ENCODE measurements at places on chromosomes 1 and 21. TPM values are rescaled to one million over a fixed set of nuclear protein-coding genes. Genes with fewer than 3 reads are reported as not detected.

HLX gene
- total RNA-seq = 0.09 TPM

NUDT4B gene
- total RNA-seq = 0.78 TPM

GJA8 gene
- total RNA-seq = not detected

NEK2 gene
- 32.7 TPM for total RNA-seq

DNA sequence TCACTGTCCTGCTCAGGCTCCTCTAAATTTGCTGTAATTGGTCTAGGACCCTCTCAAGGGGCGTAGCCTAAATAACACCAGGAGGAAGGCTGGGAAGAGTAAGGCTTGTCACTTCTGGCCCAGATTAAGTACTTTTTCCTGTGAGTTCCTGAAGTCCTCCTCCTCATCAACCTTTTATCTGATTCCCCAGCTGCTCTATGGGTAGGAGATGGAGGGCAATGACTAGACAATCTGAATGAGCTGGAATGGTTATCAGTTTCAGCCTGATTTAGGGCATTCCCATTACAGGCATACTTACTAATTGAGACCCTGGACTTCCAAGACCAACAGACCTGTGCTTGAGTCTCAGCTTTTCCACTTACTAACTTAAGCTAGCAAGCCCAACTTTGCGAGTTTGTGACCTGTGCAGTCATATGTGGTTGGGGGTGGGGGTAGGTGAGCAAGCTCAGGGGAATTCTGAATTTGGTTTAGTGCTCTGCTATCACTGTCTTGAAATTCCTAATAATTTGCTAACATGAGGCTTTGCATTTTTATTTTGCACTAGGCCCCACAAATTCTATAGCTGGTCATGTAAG, 18.0 kb upstream of the FGGY start:
- H3K27me3 ChIP-seq = no peaks in the 10 kb centered on the region
- peaks cover 9% of the 10 kb centered on the region for H3K4me1 ChIP-seq
- no peak overlapping the region for H3K4me3 ChIP-seq
- no peak overlapping the region for H3K27ac ChIP-seq
- no peak for DNase-seq

DNA sequence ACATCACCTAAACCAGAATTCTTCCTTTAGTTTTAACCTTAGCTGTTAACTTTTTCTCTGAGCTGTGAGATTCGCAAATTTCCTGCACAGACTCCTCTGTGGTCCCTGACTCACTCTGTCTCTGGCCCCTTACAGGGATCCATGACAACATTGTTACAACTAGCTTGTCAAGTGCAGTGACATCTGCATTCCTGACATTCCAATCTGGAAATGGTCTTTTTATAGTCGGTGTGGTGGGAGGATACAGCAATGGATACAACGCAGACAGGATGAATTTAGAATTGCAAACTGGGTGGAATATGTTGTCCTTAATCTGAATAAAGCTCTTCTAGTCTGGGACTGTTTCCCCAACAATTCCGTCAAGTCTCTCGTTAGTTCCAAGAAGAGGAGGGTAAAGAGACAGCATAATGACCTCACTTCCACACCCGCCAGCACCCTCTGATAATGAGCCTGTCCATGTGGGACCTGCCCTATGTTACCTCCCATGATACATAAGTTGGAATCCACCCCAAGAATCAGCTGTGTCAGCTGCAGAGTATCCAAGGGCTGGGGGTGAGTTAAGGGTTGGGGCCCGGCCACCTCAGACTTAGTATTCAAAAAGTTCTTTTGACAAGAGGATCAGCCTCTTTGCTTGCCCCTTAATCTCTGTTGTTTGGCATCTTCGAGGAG, 49.4 kb downstream of the ILDR2 start:
- no peak overlapping the region for H3K27ac ChIP-seq
- H3K36me3 ChIP-seq = no peaks in the 10 kb centered on the region
- H3K4me1 ChIP-seq = peaks cover 6% of the 10 kb centered on the region
- peaks cover 53% of the 10 kb centered on the region for H3K27me3 ChIP-seq
- DNase-seq = no peak
- no peak overlapping the region for H3K4me3 ChIP-seq

DNA sequence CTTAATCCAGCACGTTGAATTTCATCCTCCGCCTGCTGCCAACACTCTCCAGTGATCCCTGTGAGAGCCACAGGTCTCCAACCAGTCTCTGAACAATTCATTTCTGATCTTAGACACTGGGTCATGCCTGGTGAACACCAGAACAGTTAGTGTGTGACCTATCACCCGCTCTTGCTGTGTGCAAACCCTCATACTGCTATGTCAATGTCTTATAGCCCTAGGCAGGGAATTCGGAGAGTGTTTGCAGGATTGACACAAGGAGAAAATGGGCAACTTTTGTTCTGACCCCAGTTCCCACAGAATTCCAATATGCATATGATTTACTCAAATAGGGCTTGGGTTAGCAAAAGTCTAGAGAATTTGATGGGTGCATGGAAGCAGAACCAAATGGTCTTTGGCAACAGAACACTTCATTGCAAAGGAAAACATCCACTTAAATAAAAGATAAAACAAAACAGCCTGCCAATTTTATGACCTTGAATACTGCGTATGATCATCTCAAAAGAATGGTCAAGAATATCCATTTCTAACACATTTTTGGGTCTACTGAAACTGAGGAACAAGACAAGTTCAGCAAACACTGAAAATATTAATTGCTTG, 23.0 kb upstream of the GUCA2B start:
- no peak for DNase-seq
- peaks cover 69% of the 10 kb centered on the region for H3K27me3 ChIP-seq
- H3K27ac ChIP-seq = no peak overlapping the region
- no peaks in the 10 kb centered on the region for H3K36me3 ChIP-seq
- no peaks in the 10 kb centered on the region for H3K4me1 ChIP-seq

DNA sequence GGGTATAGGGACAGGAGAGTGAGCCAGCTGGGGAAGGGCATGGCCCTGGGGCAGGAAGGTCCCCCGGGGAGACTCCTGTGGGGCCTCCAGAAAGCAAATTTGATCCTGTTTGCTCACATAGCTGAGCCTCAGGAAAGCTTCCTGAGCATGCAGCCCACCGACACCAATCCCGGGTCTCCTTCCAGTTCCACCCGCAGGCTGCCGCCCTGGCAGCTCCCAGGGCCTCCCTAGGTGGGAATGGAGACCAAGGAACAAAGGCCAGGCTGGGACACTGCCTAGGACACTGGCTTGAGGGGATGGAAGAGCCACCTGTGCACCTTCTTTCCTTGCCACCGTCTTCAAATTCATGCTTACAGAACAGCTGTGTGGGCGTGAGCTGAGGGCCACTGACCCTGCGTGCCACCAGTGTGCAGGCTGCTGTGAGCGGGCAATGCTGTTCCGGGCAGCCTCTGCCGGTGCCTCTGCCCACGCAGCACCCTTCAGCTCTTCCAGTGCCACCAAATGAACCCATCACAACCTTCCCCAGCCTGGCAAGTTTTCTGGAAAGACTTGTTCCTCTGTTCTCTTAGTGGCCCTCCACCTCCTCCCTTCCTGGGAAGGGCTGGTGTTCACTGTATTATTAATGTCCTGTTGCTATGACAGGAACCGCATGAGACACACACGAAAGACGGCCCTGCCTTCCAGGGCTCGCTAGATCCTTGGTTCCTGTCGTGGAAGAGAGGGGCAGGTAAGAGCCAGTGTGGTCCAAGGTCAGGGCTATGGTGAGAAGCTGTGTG, 53.6 kb downstream of the ACBD3 start:
- peak overlapping the region; percentile 24 for H3K4me3 ChIP-seq
- peaks cover 28% of the 10 kb centered on the region for H3K36me3 ChIP-seq
- peak overlapping the region; percentile 76 for H3K27ac ChIP-seq
- H3K4me1 ChIP-seq = peaks cover 51% of the 10 kb centered on the region
